Karpas-422 (cell line): ENCODE measurements at places on chromosomes 6 and 20.

- no peaks in the 10 kb centered on the region for H3K36me3 ChIP-seq
- H3K27ac ChIP-seq = no peak overlapping the region
- DNase-seq = no peak
- peaks cover 17% of the 10 kb centered on the region for H3K4me1 ChIP-seq
- H3K27me3 ChIP-seq = no peaks in the 10 kb centered on the region
Measured at GRCh38 chr6:142913036-142913510, 31.9 kb downstream of the HIVEP2 start.

DNA sequence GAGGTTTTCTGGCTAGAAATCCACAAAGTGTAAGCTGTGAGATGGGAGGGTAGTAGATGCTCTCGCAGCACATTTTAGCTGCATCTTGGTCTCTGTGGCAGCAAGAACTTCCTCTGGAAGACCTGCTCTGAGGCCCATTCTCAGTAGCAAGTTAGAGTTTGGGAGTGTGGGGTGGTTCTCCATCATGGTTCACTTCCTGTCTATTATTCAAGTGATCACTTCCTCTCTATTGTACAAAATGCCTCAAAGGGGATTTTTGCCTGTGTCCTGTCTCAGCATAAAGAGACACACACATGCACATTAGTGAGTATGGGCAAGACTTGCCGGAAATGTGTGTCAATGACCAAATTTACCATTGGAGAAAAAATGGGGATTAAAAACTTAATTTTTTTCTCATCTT, 42.5 kb downstream of the LYRM2 start:
- no peak for DNase-seq
- no peak overlapping the region for H3K4me3 ChIP-seq
- H3K36me3 ChIP-seq = no peaks in the 10 kb centered on the region
- no peak overlapping the region for H3K27ac ChIP-seq

GRCh38 chr6:119205911-119206618, 127.6 kb upstream of the FAM184A start:
- H3K36me3 ChIP-seq = no peaks in the 10 kb centered on the region

- no peaks in the 10 kb centered on the region for H3K27me3 ChIP-seq
- no peak overlapping the region for H3K27ac ChIP-seq
- no peaks in the 10 kb centered on the region for H3K36me3 ChIP-seq
- H3K4me3 ChIP-seq = no peak overlapping the region
- DNase-seq = no peak
Measured at GRCh38 chr6:97697456-97697855, 414.4 kb upstream of the MMS22L start.

GRCh38 chr6:19836799-19837510, at the start of gene ID4:
Gene ID4 (plus strand): TSS chr6:19837370. CDS start chr6:19837755, 385 bp downstream.
- H3K27ac ChIP-seq = no peak within 1 kb of the TSS
- DNase-seq = no peak
- no peaks in the 10 kb centered on the region for H3K4me1 ChIP-seq
- H3K36me3 ChIP-seq = no peaks in the 10 kb centered on the region

DNA sequence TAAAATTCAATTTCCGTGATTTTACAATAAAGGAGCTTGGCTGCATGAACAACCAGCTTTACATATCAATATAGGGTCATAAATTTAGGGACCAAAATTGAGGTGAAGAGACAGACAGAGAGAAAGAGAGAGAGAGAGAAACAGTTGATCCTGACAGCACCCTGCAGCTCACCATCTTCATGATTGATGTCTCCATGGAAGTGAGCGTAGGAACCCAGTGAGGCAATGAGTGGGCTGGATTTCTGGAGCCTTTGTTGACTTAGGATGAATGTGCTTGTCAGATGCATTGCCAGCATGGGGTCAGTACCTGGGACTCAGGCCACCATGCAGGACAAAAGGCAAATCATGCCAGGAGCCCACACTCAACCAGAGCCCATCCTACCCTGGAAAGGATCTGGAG, 165.1 kb upstream of the SYNDIG1 start:
- no peaks in the 10 kb centered on the region for H3K36me3 ChIP-seq
- H3K4me1 ChIP-seq = no peaks in the 10 kb centered on the region
- H3K27me3 ChIP-seq = no peaks in the 10 kb centered on the region
- DNase-seq = no peak
- no peak overlapping the region for H3K4me3 ChIP-seq
- H3K27ac ChIP-seq = no peak overlapping the region

DNA sequence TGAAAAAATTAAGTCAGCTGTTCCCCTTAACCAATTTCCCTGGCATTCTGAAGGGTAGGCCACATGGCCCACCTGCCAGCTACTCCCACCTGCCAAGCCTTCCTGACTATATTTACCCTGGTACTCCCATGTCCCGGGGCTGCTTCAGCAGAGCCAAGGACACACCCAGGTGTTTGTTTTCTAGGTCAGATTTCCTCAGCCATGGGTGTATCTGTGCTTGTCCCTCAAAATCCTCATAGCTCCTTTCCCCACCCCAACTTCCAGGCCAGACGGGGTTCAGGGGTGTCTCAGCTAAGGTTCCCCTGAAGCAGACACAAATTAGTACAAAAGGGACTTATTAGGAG, 139.4 kb upstream of the CDYL start:
- no peaks in the 10 kb centered on the region for H3K4me1 ChIP-seq
- no peak overlapping the region for H3K27ac ChIP-seq
- H3K36me3 ChIP-seq = no peaks in the 10 kb centered on the region
- no peak for DNase-seq
- no peak overlapping the region for H3K4me3 ChIP-seq

DNA sequence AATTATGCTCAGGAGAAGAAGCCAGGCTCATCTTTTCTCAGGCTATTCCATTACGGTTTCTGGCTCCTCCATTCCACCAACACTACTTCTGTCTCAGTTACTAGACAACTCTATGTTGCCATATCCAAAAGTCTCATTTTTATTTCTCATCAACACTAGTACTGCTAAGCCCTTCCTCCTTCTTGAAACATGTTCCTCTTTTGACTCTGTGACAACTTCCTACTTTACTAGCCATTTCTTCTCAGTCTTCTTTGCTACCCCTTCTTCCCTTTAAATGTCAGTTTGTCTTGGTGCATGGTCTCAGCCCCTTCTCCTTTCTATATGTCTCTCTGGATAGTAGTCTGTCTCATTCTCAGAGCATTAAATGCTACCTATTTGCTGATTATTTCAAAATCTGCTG, 7.1 kb upstream of the ADGRG6 start:
- H3K27me3 ChIP-seq = no peaks in the 10 kb centered on the region
- no peak overlapping the region for H3K27ac ChIP-seq
- H3K36me3 ChIP-seq = no peaks in the 10 kb centered on the region
- no peaks in the 10 kb centered on the region for H3K4me1 ChIP-seq

DNA sequence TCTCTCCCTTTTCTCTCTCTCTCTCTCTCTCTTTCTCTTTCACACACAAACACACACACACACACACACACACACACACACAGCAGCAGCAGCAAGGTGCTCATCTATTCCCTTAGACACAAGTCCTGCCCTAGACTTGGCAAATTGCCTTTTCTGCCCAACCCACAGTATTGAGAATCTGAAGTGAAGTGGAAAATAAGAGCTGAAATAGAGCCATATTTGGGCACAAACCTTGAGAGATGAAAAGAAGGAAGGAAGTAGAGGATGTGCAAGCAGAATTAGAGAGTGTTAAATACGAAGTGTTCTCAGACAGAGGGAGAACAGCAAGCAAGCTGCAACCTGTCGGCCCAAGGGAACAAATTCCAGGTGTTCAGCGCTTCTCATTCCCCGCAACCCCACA, 557.5 kb upstream of the NOX3 start:
- H3K27ac ChIP-seq = no peak overlapping the region
- no peaks in the 10 kb centered on the region for H3K4me1 ChIP-seq
- H3K36me3 ChIP-seq = no peaks in the 10 kb centered on the region
- H3K4me3 ChIP-seq = no peak overlapping the region
- 0 out of 2 replicates have a peak, but pooled peaks cover 3% of the 10 kb centered on the region for H3K27me3 ChIP-seq

DNA sequence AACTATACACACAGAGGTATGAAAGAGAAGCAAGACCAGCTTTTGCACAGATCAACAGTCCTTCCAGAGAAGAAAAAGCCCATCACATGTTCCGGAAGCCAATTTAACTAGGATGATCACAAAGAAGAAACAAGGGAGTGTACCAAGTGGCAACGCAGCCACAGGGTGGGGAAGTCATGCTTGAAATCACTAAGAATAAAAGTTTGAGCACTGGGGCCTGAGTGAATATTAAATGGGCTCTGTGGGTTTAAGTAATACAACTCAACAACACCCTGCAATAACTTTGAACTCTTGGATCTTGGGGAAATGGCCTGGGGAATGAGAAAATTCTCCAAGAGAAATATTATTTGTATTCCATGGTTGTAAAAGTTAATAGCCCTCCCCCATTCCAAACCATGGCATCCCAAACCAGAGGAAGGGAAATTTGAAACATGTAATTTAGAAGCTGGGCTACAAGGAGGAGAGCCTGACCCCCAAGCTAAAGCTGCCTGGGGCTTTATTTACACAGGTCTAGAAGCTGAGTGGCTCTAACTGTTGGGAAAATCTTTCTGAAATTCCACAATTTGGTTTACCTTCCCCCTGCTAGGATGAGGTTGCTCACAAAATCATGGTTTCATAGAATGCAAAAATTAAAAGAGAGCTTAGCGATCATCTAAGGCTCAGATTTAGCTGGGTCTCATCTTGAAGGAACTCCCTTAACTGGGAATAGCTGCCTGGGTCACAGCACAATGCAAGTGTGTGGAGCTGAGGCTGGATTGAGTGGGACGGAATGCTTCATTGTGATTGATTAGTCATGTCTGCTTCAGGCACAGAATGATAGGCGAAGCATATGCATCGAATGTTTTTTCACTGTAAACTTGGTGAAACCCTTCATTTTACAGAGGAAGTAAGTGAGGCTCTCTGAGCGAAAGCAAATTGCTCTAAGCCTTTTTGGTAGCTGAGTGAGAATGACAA, 143.6 kb downstream of the BMP7 start:
- no peak overlapping the region for H3K27ac ChIP-seq
- H3K27me3 ChIP-seq = no peaks in the 10 kb centered on the region
- no peak for DNase-seq

DNA sequence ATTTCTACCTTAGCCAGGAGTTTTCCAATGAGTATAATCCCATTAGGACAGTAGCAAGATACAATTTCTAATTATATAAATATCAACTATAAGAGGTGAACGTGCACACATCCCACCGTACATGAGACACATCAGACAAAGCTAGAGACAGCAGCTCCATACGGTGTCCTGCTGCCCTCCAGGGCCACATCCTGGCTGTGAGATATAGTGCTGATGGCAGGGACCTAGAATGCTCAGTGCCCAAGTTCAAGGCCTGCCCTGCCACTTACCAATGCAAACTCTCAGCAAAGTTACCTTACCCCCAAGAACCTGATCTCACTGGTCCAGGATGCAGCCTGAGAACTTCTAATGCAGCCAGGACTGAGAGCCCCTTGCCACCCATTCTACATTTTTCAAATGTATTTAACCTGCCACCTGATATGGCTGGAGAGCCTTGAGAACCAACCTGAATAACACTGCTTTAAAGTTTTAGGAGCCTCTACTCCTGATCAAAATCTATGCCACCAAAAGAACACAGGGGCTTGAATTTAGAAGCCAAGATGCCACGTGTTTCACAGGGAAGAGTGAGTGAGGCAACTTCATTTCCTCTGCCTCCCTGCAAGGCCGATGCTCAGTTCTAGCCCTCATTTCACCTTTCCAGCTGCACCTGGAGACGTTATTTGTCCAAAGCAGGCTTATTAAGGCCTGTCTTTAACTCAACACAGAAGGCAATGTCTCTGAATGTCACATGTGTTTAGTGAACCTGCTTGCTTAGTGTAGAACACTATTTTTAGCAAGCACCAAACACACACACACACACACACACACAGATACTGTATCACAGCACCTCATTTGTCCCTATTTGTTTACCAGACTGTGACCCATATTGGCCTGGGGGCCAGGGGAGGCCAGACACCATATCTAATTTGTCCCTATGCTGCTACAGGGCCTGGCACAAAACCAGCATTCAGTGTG, 6.1 kb downstream of the NFATC2 start:
- DNase-seq = no peak
- no peaks in the 10 kb centered on the region for H3K27me3 ChIP-seq
- H3K4me1 ChIP-seq = peaks cover 92% of the 10 kb centered on the region
- peak overlapping the region; percentile 90 for H3K27ac ChIP-seq

DNA sequence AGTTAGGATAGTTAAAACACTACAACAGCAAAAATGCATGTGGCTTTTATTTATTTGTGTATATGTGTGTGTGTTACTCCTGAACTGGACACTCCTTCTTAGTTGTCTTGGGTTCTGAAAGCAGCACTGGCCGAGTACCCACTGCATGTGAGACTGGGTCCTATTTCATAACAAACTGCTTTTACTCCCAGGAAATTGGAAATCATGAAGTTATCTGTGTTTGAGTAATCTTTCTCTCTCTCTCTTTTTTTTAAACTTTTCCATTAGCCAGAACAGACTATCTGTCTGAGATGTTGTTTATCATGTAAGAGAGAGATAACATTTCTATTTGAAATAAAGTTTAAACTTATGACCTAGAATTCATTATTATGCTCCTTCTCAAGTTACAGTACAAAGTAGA, 110.4 kb downstream of the LIN28B start:
- H3K4me3 ChIP-seq = no peak overlapping the region
- DNase-seq = no peak
- H3K27me3 ChIP-seq = no peaks in the 10 kb centered on the region
- no peaks in the 10 kb centered on the region; the same call in 1 of the 2 replicates for H3K36me3 ChIP-seq
- H3K4me1 ChIP-seq = peaks cover 4% of the 10 kb centered on the region; the same call in 1 of the 2 replicates

DNA sequence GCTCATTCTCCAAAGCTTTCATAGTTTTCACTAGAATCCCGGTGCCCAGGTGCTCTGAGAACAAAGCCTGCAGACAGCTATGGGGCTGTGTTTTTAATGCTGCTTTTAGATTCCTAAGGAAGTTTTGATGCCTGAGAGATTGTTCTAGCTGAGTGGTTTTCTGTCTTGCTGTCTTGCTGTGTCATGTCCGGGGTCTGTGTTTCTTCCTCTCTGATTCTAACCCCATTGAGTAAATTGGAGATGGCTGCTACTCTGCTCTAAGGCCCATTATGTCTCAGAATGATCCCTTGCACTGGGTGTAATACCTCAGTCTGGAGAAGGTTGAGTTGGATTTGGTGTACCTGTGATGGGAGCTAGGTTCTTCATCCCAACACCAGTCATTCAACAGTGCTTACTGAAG, 63.4 kb downstream of the ARID1B start:
- no peak overlapping the region for H3K27ac ChIP-seq
- peaks cover 27% of the 10 kb centered on the region for H3K4me1 ChIP-seq
- DNase-seq = no peak
- no peak overlapping the region for H3K4me3 ChIP-seq

DNA sequence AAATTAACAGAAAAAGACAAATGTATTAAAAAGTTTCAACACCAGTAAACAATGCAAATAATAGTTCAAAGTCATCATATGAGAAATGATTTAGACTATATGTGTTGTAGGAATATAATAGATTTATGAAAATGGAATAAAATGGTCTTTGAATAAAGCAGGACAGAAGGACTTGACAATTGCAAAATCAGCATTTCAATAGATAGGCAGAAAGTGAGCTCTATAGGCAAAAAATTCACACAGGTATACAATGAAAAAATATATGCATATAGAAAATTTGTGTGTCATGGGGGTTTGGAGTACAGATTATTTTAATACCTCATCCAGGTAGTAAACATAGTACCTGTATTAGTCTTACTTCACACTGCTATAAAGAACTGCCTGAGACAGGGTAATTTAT, 571.1 kb upstream of the EYS start:
- H3K36me3 ChIP-seq = no peaks in the 10 kb centered on the region
- no peaks in the 10 kb centered on the region for H3K4me1 ChIP-seq
- no peak overlapping the region for H3K27ac ChIP-seq
- H3K4me3 ChIP-seq = no peak overlapping the region

- H3K36me3 ChIP-seq = no peaks in the 10 kb centered on the region
- no peaks in the 10 kb centered on the region for H3K27me3 ChIP-seq
- no peak overlapping the region for H3K27ac ChIP-seq
- DNase-seq = no peak
- H3K4me1 ChIP-seq = peaks cover 23% of the 10 kb centered on the region
Measured at GRCh38 chr6:16505711-16506357, 255.4 kb downstream of the ATXN1 start.

- H3K27me3 ChIP-seq = no peaks in the 10 kb centered on the region
- no peak overlapping the region for H3K27ac ChIP-seq
- H3K36me3 ChIP-seq = no peaks in the 10 kb centered on the region
- H3K4me3 ChIP-seq = no peak overlapping the region
Measured at GRCh38 chr6:33882154-33882553, 78.4 kb upstream of the MLN start.
